ENCODE measurements at places on chromosomes 11 and 22.

- DNase-seq, result no peak
These were observed 14.8 kb downstream of the SGSM3 start for GRCh38 chr22:40385036-40385782.

DNA sequence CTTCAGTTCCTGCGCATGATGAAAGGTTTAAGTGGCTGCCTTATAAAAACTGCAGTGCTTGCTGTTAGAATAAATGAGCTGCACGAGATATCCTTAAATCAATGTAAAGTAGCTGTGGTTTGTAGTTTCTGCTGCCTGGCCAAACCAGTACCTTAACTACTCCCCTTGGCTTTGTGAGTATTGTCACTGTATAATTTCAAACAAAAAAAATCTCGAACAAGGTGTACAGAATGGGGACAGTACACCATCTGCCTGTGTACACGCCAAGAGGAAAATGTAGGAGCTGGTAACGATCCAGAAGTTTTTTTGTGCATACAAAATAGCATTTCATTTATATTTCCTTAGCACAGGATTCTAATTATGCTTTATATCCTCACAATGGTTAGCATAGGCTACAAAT lies 20.6 kb upstream of the NDUFC2 start:
- peak; percentile 46 for DNase-seq

DNA sequence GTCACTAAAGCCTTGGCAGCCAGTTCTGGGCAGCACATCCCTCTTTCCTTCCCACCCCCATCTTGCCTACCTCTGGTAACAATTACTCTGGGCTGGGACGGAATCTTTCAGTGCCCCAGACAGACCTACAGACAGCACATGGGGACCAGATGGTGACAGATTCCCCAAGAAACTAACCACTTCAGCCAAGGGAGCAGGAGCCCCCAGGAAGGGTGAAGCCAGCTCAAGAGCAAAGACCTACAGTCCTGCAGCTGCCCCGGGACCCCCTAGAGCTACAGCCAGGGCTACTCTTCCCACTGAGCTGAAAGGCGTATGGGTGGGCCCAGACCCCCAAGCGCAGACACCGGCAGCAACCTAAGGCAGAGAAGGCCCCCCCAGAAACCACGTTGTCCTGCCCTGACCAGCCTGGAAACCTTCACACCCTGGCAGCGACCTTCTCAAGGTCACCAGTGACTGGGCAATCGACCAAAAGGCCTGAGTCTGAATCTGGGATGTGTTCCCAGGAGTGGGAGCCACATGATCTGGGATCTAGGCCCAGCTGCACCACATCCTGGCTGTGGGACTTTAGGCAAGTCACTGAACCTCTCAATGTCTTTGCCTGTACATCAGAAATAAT lies 65.8 kb downstream of the LRRC32 start:
- DNase-seq, result no peak

DNA sequence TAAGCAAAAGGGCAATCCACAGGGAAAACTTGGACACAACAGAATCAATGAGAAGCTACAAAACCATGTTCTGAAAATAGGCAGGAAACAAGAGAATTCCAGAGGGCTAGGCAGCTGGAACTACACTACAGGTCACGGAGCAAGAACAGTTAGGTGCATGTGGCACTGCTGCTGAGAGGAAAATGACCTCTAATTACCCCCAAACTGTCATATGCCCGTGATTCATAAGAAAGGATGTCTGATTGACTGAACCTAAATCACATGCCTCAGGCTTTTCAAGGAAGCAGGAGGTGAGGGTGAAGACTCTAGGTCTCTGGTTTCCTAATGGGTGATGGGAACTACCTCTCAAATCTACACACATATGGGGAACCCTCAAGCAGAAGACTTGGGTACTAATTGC lies 17.9 kb upstream of the RRAS2 start:
- DNase-seq, result no peak

- no peak for DNase-seq
These were observed 27.2 kb downstream of the CSF2RB start for GRCh38 chr22:36940676-36941075.

Data from NCI-H2107 (cell line).